ENCODE measurements at places on chromosomes 2 and 18.

- DNase-seq: no peak
Measured at GRCh38 chr2:191178806-191179514, 28.2 kb upstream of the STAT4 start.

GRCh38 chr2:32182667-32183066 is 17.0 kb downstream of the SLC30A6 start:
- DNase-seq: no peak

DNA sequence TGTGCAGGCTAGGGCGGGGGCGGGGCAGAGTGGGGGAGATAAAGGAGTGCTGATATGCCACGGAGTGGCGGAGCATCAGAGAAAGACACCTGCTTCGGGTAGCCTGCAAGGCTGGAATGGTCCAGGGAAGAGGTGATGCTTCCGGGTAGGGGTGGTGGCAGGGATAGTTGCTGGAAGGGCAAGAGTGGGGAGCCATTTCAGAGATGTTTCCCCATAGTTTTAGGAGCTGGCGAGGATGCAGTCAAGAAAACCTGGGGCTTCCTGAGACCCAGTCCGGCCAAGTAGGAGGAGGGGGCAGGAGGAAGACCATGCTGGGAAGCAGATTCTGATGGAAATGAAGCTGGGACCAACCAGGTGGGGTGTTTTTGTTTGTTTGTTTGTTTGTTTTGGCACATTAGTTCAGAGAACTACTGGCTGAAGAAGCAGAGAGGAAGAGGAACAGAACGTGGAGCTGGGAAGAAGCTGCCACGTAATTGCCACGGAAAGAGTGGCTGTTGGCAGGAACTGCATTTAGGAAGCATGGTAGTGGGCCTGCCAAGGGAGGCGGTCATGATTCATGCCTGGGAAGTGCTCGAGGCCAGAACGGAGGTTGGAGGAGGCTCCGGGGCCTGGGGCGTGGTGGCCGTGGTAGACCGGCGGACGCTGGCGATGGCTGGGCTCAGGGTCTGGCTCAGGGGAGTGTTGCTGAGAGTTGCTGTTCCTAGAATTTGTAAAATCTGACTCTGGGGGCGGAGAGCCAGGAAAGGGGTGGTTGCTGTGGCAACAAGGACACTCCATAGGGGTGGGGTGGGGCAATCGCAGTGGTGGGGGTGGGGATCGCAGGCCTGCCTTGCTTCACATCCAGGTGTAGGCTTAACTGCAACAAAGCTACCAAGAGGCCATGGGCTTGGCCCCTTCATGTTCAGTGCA is 8.6 kb upstream of the INPP5D start:
- DNase-seq: no peak

- no peak for DNase-seq
Measured at GRCh38 chr18:57854726-57855125, 51.6 kb upstream of the ATP8B1 start.

GRCh38 chr18:10660179-10660884 is 134.5 kb downstream of the NAPG start:
- peak; percentile 13 for DNase-seq

DNA sequence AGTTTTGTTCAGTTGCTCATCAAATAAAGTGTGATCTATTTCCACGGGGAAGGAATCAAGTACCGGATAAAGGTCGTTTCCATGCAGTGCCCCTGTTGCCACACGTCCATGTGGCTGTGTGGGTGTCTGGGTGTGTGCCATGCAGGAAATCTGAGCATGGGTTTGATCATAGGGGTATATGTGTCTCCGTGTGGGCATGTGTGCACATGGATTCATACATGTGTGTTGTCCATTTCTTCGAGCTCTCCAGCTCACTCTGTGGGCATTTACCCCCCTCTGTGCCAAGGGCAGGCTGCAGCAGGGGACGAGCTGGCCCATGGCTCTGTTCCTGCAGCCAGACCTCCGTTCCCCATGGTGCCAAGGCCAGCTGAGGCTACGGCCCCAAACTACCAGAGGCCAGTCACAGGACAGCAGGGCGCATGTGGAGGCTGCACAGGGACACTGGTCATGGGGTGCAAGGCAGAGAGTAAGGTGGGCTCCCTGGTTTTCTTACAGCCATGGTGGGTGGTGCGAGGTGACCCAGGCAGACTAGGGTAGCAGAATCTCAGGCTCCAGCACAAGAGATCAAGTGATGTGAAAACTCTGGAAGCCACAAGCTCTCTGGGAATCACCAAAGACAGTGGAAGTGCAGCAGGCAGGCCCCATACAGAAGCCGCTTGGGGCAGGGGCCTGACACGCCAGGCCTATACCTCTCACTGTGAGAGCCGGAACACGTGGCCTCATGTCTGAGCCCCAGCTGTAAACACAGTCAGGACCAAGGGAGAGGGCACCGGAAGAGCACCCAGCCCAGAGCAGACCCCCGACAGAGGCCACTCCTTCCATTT is 66.4 kb upstream of the RAB6C start:
- DNase-seq: no peak

- peak; percentile 33 for DNase-seq
Measured at GRCh38 chr2:132038179-132038882, 123.4 kb downstream of the ANKRD30BL start.

GRCh38 chr2:27781496-27781895 is 10.0 kb downstream of the MRPL33 start:
- no peak for DNase-seq

GRCh38 chr2:237261327-237261726 is 152.6 kb downstream of the COL6A3 start:
- DNase-seq: no peak

DNA sequence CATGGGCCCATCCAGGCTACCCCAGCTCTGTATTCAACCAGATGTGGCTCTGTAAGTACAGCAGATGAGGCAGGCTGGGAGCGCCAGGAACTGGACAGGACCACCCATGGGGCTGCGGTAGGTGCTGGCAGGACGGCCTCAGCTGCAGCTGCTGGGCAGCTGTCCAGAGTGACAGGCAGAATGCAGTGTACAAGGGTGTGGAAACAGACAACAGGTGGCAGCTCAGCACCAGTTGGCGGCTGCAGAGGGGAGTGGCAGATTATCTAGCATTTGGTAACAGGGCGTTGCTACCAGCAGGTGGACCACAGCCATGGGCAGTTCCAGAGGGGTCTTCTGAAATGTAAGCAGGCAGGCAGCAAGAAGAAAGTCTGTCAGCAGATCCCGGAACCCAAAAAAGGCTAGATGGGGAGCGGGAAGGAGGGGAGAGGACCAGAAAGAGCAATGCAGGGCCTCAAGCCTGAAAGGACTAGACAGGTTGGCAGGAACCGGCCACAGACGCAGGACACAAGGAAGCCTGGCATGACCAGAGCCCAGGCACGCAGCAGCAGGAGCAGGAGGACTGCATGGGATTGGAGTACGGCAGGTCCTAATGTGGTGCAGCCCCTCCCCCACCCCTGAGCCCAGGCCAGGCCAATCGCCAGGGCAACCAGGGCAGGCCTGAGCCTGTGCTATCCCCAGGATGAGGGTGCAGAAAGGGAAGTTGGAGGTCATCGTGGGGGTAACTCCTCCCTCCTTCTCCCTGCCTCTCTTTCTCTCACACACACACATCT is 24.7 kb downstream of the PKDCC start:
- DNase-seq: peak; percentile 25

- no peak for DNase-seq
Measured at GRCh38 chr2:38523728-38524437, 78.8 kb downstream of the HNRNPLL start.

DNA sequence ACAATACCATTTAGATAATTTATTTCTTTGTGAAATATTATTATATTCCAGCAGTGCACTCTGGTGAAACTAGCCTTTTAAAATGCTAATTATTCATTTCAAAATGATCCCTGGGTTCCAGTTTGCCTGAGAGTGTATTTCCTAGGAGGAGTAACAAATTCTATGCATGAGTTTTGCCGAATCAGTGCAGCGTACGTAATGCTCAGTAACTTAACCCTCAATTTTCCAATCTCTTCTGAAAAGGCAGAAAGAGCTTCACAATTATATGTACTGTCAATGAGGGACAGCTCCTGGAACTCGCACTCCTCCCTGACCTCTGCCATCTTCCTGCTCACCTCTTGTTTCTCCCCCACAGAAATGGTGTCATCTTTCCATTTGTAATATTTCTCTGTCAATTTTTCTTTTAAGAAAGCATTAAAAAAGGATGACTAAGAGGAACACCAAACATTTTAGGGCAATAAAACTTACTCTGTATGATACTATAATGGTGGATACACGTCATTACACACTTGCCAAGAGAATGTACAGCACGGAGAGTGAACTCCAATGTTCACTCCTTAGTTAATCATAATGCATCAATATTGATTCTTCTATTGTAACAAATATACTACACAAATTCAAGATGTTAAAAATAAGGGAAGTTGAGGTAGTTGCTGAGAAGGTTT is 25.7 kb upstream of the XIRP2 start:
- no peak for DNase-seq

DNA sequence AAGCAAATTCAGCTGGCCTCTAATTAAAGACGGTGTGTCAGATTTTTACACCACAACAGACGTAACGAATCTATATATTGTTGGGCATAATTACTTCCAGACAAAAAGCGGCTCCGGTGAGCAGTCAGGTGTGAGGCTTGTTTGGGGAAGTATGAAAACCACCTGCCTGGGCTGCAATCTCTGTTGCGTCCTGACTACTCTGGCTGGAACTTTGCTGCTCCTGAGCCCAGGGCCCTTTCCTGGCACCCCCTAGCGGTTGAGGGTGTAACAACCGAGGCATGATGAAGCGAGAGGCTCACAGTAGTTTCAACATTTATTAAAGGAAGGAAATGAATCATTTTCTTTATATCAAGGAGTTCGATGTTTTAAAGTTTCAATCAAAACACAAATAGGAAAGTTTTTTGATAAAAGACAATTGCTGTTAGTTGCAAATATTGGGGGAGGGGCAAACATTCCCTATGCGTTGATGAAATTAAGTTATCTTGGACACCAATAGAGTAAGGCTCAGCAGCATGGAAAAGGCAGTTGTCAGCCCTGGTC is 10.6 kb upstream of the ITGB6 start:
- no peak for DNase-seq

DNA sequence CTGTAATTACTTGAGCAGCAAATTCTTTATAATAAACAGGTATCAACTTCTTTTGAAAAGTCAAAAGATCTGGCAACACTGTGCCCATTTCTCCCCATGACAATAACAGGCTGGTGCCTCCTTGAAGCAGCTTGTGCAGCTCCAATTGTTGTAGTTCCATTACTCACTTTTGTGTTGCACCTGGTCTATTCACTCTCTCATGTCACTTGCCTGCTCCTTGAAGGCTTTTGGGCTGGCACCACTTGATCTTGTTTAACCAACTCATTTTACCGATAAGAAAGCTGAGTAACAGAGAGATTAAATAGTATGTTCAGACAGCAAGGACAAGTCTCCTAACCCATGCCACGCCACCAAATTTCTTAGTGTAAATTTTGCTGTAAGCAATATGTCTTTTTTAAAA is 314.5 kb downstream of the OSR1 start:
- no peak for DNase-seq

- DNase-seq: no peak
Measured at GRCh38 chr2:12291303-12291702, 425.4 kb upstream of the TRIB2 start.

DNA sequence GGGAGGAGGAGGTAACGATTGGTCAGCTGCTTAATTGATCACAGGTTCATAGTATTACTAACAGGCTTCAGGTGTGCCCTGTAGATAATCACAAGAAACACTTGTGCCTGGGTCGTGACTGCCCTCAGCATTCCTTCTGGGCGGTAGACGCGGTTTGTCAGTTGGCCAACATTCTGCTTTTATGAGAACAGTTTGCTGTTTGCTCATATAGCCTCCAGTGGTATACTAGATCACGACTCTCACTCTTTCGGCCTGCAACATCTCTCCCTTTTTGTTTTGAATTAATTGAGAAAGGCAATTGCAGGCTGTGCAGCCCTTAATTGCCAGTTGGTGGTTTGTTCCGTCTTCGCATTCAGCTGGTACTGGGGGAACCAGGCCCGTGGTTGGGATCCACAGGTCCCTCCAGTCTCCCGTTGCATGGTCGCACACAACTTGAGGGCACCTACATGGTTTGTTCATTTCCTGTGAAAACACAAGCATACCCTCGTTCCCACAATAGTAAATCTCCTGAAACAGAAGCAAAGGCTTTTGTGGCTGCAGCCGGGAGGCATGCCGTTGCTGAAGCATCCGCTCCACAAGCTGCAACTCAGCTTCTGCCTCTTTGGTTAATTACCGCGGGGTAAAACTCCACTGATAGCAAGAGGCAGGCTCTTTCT is 30.3 kb upstream of the GPR17 start:
- no peak for DNase-seq

DNA sequence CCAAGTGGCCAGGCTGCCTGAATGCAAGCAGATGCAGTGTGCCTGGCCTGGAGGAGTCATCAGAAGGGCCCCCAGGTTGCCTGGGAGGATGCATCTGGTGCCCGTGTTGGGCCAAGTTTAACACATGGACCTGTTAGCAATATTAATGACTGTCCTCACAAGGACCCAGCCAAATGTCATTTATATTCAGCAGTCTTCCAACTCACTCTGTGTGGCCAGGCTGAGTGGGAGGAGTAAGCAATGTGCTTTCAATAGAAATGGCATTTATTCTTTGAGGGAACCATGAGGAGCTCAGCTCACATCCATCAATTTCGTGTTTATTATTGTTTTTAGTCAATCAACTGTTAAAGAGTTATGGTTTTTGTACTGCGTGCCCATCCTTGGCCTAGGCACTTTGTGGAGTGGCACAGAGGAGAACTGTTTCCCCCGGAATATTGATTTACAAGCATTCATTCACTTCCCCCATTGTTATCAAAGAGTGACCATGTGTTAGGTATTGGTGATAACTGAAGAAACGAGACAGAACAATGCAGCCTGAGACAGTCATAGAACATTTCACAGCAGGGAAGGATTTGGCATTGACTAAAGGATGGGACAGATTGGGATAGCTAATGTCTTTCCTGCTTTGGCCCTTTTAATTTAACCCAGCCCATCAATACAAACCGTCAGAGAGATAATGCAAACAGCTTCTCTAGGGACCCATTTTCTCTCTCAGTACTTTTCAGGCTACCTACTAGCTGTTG is 725.2 kb downstream of the TSN start:
- DNase-seq: no peak

GRCh38 chr2:165567273-165567672 is 97.8 kb downstream of the CSRNP3 start:
- DNase-seq: peak; percentile 55

GRCh38 chr2:65227020-65227455 is 593 bp upstream of the ACTR2 start:
- no peak for DNase-seq

GRCh38 chr2:132884705-132885104 is 214.7 kb upstream of the LYPD1 start:
- DNase-seq: no peak
